ENCODE measurements at places on chromosomes 16 and 17.

DNA sequence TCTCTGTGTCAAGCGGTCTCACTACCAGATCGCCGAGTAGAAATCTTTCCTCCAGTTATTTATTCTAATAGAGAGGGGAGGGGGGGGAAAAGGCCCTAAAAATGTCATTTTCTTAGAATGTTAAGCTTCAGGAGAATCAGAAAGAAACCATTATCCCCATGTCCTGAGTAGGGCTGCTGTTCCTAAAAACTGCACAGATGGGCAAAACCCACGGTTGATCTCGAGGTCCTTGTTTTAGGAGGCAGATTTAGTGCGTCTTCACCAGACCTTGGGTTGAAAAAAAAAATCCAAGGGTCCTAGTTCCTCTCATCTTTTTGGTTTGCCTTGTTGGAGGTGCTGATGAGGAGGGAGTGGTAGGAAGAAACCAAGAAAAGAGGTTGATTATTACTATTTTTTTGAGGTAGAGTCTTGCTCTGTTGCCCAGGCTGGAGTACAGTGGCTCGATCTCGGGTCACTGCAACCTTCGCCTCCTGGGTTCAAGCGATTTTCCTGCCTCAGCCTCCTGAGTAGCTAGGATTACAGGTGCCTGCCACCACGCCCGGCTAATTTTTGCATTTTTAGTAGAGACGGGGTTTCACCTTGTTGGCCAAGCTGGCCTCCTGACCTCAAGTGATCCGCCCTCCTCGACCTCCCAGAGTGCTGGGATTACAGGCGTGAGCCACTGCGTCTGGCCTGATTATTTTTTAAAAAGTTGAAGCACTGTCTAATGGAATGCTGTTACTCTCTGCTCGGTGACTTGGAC lies 1.4 kb downstream of the CBFB start:
- no peak for DNase-seq

- no peak for DNase-seq
These were observed 109.3 kb downstream of the IRX3 start for GRCh38 chr16:54177052-54177861.

- DNase-seq = no peak
These were observed 47.7 kb upstream of the ZNF469 start for GRCh38 chr16:88334778-88335720.

- no peak for DNase-seq
These were observed 277.0 kb downstream of the IRX3 start for GRCh38 chr16:54009464-54010176.

GRCh38 chr16:78976212-78976611 lies 624.3 kb downstream of the MAF start:
- DNase-seq = no peak
